ENCODE measurements at places on chromosomes 3 and 15.

- DNase-seq: no peak
Observed at GRCh38 chr3:124770336-124771082, 40.3 kb downstream of the UMPS start.

DNA sequence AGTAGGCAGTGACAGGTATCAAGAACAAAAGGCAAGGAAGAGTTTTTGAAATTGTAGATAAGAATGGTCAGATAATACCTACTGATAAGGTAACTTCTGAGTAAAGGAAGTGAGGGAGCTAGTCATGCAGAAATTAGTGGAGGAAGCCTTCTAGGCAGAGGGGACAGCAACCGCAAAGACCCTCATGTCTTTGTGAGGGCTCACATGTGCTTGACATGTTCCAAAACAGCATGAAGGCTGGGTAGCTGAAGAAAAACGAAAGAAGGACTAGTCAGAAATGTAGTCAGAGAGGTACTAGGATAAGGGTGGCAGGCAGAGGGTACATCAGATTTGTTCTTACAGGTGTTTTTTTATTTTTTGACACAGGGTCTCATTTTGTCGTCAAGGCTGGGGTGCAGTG lies 5.3 kb downstream of the SIN3A start:
- DNase-seq: no peak

- DNase-seq: no peak
Observed at GRCh38 chr3:14534516-14535191, 5.5 kb downstream of the GRIP2 start.

GRCh38 chr15:38745126-38745525 lies 180.5 kb upstream of the RASGRP1 start:
- DNase-seq: no peak

- DNase-seq: no peak
Observed at GRCh38 chr15:55164284-55164683, 32.5 kb downstream of the RSL24D1 start.

- no peak for DNase-seq
Observed at GRCh38 chr3:168956076-168956475, 707.4 kb downstream of the MECOM start.

- peak; percentile 95 for DNase-seq
Observed at GRCh38 chr3:13009132-13009945, 63.9 kb downstream of the IQSEC1 start.

All from hematopoietic multipotent progenitor cell treated with erythropoietin and hydrocortisone succinate and interleukin-3 and kit ligand, for 6 days (in vitro differentiated cells).